ENCODE measurements at places on chromosomes 7 and 10.

- no peak for DNase-seq
These were observed 151.1 kb downstream of the ELMO1 start for GRCh38 chr7:37297546-37297945.

DNA sequence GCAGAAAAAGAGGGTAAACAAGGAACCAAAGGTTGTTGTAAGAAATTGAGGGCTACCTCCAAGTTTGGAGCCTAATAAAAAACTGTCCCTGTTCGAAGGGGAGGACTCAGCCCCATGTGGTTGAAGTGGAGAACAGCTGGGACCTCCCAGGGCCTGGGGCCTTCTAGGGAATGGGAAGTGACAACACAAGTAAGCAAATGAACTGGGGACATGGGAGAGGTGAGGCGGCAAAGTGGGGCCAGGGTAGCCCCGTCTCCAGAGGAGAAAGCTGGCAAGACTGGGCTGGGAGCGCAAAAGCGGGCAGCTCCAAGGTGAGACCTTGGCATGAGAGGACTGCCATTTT lies 198.1 kb downstream of the ZNF438 start:
- peak; percentile 39 for DNase-seq

DNA sequence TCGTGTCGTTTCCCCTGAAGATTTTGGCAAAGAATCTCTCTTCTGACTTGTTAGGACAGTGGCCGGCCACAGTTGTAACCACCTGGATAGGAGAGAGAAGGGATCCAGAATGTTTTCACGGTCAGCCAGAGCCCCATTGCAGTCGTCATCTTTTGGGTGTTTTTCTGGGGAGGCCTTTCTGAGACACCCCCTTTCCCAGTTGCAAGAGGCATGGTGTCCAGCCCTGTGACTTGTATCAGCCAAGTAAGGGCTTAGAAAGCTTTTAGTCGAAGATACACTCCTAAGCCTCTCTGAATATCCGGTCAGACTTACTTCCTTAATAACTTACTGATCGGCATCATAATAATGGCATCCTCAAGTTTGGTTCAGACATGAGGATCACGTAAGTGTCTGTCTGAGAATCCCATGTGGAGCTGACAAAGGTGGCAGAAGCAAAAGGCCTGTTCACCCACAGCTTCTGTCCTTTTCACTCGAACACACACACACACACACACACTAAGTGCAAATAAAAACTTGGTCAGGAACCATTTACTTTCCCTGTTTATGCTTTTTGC lies 435.7 kb upstream of the GALNT17 start:
- no peak for DNase-seq

GRCh38 chr7:102429141-102429899 lies 4.1 kb upstream of the ORAI2 start:
- DNase-seq, result no peak

DNA sequence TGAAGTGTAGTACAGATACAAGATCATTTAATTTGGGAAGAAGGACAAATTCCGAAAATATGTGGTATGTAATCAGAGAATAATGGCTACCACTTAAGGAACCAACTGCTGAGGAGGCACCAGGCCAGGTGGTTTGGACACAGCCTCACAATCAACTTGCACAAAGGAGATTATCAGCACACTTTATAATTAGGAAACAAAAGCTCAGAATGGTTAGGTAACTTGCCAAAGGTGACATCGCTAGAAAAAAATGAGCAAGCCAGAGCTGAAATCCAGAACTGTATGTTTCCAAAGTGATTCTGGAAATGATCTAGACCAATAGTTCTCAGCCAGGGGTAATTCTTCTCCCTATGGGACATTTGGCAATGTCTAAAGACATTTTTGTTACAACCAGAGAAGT lies 36.6 kb downstream of the ERCC6 start:
- no peak for DNase-seq

GRCh38 chr7:17142831-17143541 lies 155.5 kb upstream of the AHR start:
- DNase-seq, result peak; percentile 18

DNA sequence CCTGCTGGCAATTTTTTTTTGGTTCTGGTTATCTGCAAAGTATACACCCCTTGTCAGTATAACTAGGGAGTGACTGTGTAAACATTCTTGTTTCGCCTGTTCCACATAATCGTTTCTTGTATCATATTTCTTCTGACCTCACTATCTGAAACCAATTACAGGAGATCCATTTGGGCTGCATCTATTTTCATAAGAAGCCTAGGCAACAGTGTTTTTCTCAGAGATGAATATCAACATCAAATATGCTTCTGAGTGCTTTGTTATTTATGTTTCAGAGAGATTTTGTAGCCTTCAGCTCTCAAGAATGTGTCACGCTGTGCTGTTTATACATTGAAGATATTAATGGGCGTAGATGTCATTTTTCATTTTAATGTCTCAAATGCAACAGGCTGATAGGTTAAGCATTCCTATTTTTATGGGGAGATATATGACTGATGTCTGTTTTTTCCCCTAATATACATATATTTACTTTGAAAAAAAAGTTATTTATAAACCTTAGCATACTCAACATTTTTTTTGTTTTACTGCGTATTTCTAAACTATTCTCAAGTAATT lies 115.5 kb downstream of the FOXP2 start:
- DNase-seq, result no peak

Measured in hematopoietic multipotent progenitor cell treated with erythropoietin and hydrocortisone succinate and interleukin-3 and kit ligand, for 4 days (in vitro differentiated cells).